ENCODE measurements at places on chromosomes 5 and 9.

- no peaks in the 10 kb centered on the region for H3K36me3 ChIP-seq
- H3K27me3 ChIP-seq, result no peaks in the 10 kb centered on the region
- DNase-seq, result no peak
- no peak overlapping the region for H3K27ac ChIP-seq
- peaks cover 11% of the 10 kb centered on the region for H3K4me1 ChIP-seq
These were observed 40.2 kb upstream of the EXOC3 start for GRCh38 chr5:402615-403359.

- no peaks in the 10 kb centered on the region for H3K36me3 ChIP-seq
- peaks cover 39% of the 10 kb centered on the region for H3K4me1 ChIP-seq
- peak overlapping the region; percentile 54 for H3K27ac ChIP-seq
These were observed 42.8 kb downstream of the SHB start for GRCh38 chr9:38026021-38026809.

DNA sequence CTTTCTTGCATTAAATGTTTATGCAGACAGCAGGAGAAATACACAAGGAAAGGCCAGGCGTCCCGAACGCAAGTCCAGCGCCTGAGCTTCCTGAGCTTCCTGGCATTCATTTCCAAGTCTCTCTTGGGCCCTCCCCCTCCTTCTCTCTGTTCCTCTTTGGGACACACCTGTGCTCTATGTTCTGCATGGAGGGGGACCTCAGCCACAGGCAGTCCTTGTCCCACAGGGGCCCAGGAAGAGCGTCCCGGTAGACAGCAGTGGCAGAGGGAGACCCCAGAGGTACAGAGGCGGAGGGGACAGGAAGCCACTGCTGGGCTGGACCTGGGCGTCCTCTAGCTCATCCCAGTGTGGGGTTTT lies 221.3 kb downstream of the C9orf50 start:
- DNase-seq, result no peak
- H3K27ac ChIP-seq, result peak overlapping the region; percentile 23
- H3K27me3 ChIP-seq, result peaks cover 2% of the 10 kb centered on the region
- H3K4me3 ChIP-seq, result no peak overlapping the region
- H3K36me3 ChIP-seq, result no peaks in the 10 kb centered on the region

DNA sequence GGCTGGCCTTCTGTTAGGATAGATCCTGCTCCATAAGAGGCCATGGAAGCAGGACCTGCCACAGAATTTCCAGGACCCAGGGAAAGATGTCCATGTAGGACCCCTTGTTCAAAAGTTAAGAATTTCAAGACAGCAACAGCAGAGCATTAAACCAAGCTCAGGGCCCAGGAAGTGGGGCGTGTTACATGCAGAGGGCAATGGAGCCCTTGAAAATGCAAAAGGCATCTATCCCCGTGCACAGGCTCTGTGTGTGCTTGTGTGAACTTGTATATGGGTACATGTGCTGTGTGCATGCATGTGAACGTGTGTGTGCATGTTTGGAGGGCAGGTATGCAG lies 14.4 kb upstream of the NKD2 start:
- H3K27ac ChIP-seq, result no peak overlapping the region
- H3K4me1 ChIP-seq, result peaks cover 9% of the 10 kb centered on the region
- DNase-seq, result no peak
- H3K4me3 ChIP-seq, result no peak overlapping the region

DNA sequence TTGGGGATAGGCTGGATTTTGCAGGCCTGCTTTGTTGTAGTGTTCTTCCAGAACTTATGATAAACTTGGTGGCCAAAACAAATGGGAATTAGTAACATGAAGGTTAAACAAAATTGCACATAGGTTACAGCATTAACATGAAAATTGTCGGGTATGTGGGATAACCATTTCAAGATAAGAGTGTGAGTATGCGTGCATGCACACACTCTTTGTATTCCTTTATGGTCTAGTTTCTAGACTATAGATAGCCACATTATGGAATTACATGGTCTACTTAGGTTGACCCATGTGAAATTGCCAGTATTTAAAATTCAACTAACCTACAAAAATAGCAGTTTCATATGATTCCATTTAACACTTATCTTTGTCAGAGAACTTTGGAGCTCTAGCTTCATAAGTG lies 1.4 kb downstream of the HMGCR start:
- peak overlapping the region; percentile 98 for H3K27ac ChIP-seq
- H3K27me3 ChIP-seq, result no peaks in the 10 kb centered on the region
- H3K4me3 ChIP-seq, result peak overlapping the region; percentile 72
- H3K36me3 ChIP-seq, result peaks cover 6% of the 10 kb centered on the region

- H3K4me3 ChIP-seq, result no peak overlapping the region
- H3K27me3 ChIP-seq, result no peaks in the 10 kb centered on the region
- no peak overlapping the region for H3K27ac ChIP-seq
- H3K36me3 ChIP-seq, result no peaks in the 10 kb centered on the region
These were observed 26.4 kb downstream of the LPCAT1 start for GRCh38 chr5:1497242-1497777.

GRCh38 chr9:129145841-129146292 lies 32.2 kb downstream of the IER5L start:
- DNase-seq, result peak; percentile 57
- H3K36me3 ChIP-seq, result peaks cover 16% of the 10 kb centered on the region
- H3K4me1 ChIP-seq, result peaks cover 57% of the 10 kb centered on the region

- DNase-seq, result peak; percentile 0
- no peak overlapping the region for H3K27ac ChIP-seq
- no peak overlapping the region for H3K4me3 ChIP-seq
- no peaks in the 10 kb centered on the region for H3K36me3 ChIP-seq
- no peaks in the 10 kb centered on the region for H3K27me3 ChIP-seq
These were observed 81.6 kb downstream of the ADAMTS16 start for GRCh38 chr5:5221724-5222123.

- peaks cover 4% of the 10 kb centered on the region for H3K36me3 ChIP-seq
- H3K4me1 ChIP-seq, result no peaks in the 10 kb centered on the region
- DNase-seq, result no peak
- no peak overlapping the region for H3K27ac ChIP-seq
- no peak overlapping the region for H3K4me3 ChIP-seq
- H3K27me3 ChIP-seq, result no peaks in the 10 kb centered on the region
These were observed 8.7 kb upstream of the MRPS2 start for GRCh38 chr9:135491764-135492163.

DNA sequence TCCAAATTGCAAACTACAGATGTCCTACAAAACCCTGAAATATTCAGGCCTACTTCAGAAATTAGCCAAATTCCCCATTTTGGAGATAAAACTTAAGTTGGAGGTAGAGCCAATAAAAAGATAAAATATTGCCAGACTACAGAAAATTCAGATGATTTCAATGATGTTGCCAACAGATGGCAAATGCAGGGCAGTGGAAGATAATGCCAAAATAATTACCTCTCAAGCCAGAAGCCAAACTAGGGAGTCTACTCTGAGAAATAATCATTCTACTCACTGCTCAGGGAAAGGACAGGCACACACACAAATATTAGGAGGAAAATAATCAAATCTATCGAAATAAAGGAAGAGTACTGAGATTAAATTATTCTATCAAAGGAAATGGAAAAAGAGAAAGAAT lies 347.5 kb upstream of the CCNG1 start:
- no peaks in the 10 kb centered on the region for H3K36me3 ChIP-seq
- H3K4me1 ChIP-seq, result peaks cover 8% of the 10 kb centered on the region
- no peak overlapping the region for H3K4me3 ChIP-seq
- no peak overlapping the region for H3K27ac ChIP-seq
- no peak for DNase-seq

DNA sequence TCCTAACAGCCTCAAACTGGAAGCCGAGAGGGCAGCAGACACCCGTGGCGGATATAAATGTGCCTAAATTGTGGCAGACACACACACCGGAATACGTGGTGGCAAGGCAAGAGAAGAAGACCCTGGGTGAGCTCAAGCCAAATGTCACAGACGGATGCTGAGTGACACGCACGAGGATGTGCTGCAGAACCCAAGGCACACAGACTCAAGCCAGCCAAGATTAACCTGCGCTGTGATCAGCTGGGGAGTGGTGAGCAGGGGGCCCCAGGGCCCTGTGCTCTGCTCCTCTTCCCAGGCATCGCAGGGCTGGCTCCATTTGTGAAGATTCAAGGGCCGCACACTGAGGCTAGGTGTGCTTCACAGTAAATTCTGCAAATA lies 16.4 kb downstream of the SEMA4D start:
- H3K4me1 ChIP-seq, result peaks cover 37% of the 10 kb centered on the region
- DNase-seq, result no peak
- no peak overlapping the region for H3K27ac ChIP-seq
- no peak overlapping the region for H3K4me3 ChIP-seq

- no peaks in the 10 kb centered on the region for H3K36me3 ChIP-seq
- no peak overlapping the region for H3K27ac ChIP-seq
- peaks cover 15% of the 10 kb centered on the region for H3K27me3 ChIP-seq
- H3K4me1 ChIP-seq, result no peaks in the 10 kb centered on the region
- no peak overlapping the region for H3K4me3 ChIP-seq
- no peak for DNase-seq
These were observed 29.5 kb downstream of the DMAC1 start for GRCh38 chr9:7770111-7770510.
